ENCODE measurements at places on chromosomes 4 and X. TPM values are rescaled to one million over a fixed set of nuclear protein-coding genes. Genes with fewer than 3 reads are reported as not detected.

- H3K36me3 ChIP-seq = peaks cover 6% of the 10 kb centered on the region
- H3K4me1 ChIP-seq = no peaks in the 10 kb centered on the region
- no peaks in the 10 kb centered on the region for H3K27me3 ChIP-seq
- no peak for DNase-seq
- H3K4me3 ChIP-seq = no peak overlapping the region
- H3K27ac ChIP-seq = no peak overlapping the region
Observed at GRCh38 chr4:107711831-107712230, 8.2 kb downstream of the PAPSS1 start.

- H3K27me3 ChIP-seq = peaks cover 97% of the 10 kb centered on the region
- H3K4me3 ChIP-seq = no peak overlapping the region
- H3K36me3 ChIP-seq = no peaks in the 10 kb centered on the region
- DNase-seq = no peak
- no peak overlapping the region for H3K27ac ChIP-seq
Observed at GRCh38 chr4:3866813-3867129, 100.6 kb downstream of the ADRA2C start.

DNA sequence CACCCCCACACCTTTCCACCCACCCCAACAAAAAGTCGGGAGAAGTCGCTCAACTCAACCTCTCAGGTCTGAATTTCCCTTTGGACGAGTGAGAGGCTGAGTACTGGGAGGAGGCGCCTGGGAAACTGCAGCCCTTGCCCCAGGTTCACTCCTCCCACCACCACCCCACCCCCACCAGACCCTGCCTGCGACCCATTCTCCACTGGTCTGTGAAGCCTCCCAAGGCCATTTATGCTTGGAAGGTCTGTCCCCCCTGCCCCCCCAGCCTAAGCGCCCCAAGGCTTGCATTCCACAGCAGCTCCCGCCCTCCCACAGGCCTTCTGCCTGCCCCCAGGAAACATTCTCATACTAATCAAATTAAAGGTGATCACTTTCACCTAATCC, 27.2 kb downstream of the ELF4 start:
- no peak for DNase-seq
- peaks cover 74% of the 10 kb centered on the region for H3K4me1 ChIP-seq
- no peak overlapping the region for H3K4me3 ChIP-seq
- H3K27me3 ChIP-seq = no peaks in the 10 kb centered on the region

- H3K36me3 ChIP-seq = no peaks in the 10 kb centered on the region
- H3K4me3 ChIP-seq = no peak overlapping the region
- H3K27ac ChIP-seq = no peak overlapping the region
- no peaks in the 10 kb centered on the region for H3K27me3 ChIP-seq
Observed at GRCh38 chrX:129783291-129783713, 3.6 kb downstream of the SASH3 start.

- H3K27ac ChIP-seq = peak overlapping the region; percentile 71
- no peak overlapping the region for H3K4me3 ChIP-seq
- no peaks in the 10 kb centered on the region for H3K36me3 ChIP-seq
Observed at GRCh38 chrX:74249963-74250362, 54.0 kb upstream of the ZCCHC13 start.

GRCh38 chrX:2614911-2615310, 76.2 kb upstream of the CD99 start:
- H3K27me3 ChIP-seq = no peaks in the 10 kb centered on the region
- no peak overlapping the region for H3K4me3 ChIP-seq
- DNase-seq = no peak
- H3K27ac ChIP-seq = no peak overlapping the region
- H3K36me3 ChIP-seq = no peaks in the 10 kb centered on the region
- H3K4me1 ChIP-seq = no peaks in the 10 kb centered on the region

- H3K27ac ChIP-seq = no peak overlapping the region
- no peaks in the 10 kb centered on the region for H3K4me1 ChIP-seq
- DNase-seq = no peak
- no peak overlapping the region for H3K4me3 ChIP-seq
- H3K36me3 ChIP-seq = no peaks in the 10 kb centered on the region
- H3K27me3 ChIP-seq = no peaks in the 10 kb centered on the region
Observed at GRCh38 chr4:150286656-150287055, 208.4 kb downstream of the DCLK2 start.

DNA sequence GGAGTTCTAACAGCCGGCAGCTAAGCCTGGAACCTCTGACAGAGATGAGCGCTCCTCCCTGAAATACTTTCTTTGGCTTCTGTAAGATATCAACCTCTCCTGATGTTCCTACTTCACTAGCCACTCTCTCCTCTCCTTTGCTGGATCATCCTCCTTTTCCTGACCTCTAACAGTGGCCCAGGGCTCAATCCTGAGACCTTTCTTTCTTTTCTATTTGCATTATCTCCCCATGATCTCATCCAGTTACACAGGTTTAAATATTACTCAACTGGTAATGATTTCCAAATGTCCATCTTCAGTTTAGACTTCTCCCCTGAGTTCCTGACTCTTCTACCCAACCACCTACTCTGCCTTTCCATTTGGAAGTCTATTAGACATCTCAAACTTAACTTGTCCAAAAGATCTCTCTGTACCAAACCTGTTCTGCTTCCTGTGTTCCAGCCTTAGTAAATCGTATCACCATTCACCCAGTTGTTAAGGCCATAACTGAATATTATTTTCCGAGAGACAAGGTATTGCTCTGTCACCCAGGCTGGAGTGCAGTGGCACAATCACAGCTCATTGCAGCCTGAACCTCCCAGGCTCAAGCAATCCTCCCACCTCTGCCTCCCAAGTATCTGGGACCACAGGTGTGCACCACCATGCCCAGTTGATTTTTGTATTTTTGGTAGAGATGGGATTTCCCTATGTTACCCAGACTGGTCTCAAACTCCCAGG, 41.1 kb downstream of the RFC1 start:
- H3K27ac ChIP-seq = no peak overlapping the region
- H3K4me1 ChIP-seq = no peaks in the 10 kb centered on the region
- H3K27me3 ChIP-seq = no peaks in the 10 kb centered on the region
- no peak overlapping the region for H3K4me3 ChIP-seq

- no peaks in the 10 kb centered on the region for H3K4me1 ChIP-seq
- no peak overlapping the region for H3K27ac ChIP-seq
- H3K4me3 ChIP-seq = no peak overlapping the region
- no peaks in the 10 kb centered on the region for H3K36me3 ChIP-seq
Observed at GRCh38 chrX:13515211-13515930, 54.0 kb upstream of the EGFL6 start.

- H3K27ac ChIP-seq = no peak overlapping the region
- peak overlapping the region; percentile 50 for H3K4me3 ChIP-seq
- peaks cover 18% of the 10 kb centered on the region for H3K4me1 ChIP-seq
- DNase-seq = no peak
Observed at GRCh38 chrX:46759645-46759974, 692 bp upstream of the SLC9A7 start.

- no peaks in the 10 kb centered on the region for H3K4me1 ChIP-seq
- no peak overlapping the region for H3K4me3 ChIP-seq
- H3K27me3 ChIP-seq = no peaks in the 10 kb centered on the region
- no peak for DNase-seq
Observed at GRCh38 chr4:105162123-105162796, 15.6 kb downstream of the TET2 start.

GRCh38 chr4:173243917-173244658, 75.5 kb downstream of the GALNT7 start:
- no peak overlapping the region for H3K27ac ChIP-seq
- no peaks in the 10 kb centered on the region for H3K4me1 ChIP-seq
- DNase-seq = no peak
- H3K4me3 ChIP-seq = no peak overlapping the region

DNA sequence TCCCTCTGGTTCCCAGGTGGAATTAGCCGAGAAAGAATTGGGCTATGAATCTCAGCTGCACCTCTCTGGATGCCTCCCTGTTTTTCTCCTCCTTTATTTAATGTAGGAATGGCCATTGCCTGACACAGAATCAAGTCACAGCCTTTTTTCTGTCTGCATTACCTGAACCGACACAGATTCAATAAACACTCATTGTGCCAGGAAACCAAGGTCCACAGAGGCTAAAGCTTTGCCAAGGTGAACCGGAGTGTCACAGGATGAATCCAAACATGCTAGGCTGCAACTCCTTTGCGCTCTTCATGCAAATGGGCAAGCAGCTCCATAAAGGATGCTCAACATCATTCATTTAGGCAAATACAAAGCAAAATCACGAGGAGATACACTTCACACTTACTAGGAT, 199.8 kb upstream of the AGTR2 start:
- no peak for DNase-seq
- H3K4me3 ChIP-seq = no peak overlapping the region
- no peaks in the 10 kb centered on the region for H3K36me3 ChIP-seq
- H3K27me3 ChIP-seq = peaks cover 7% of the 10 kb centered on the region

DNA sequence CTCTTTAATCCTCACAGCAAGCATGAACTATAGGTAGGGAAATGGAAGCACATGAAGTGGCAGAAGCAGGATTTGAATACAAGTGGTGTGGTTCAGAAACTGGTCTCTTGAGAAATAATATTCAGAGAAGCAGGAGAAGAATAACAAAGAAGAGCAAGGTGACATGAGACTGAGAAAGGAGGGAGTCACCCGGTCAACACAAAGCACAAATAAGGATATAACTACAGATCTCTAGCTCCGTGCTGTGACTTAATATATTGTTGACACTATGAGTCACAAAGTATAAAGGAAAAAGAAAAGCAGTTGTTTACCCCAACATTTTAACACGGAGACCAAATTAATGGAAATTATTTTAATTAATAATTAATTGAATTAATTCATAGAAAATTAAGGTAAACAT, 204.5 kb downstream of the CPE start:
- no peak overlapping the region for H3K27ac ChIP-seq
- no peaks in the 10 kb centered on the region for H3K36me3 ChIP-seq
- DNase-seq = no peak
- no peaks in the 10 kb centered on the region for H3K27me3 ChIP-seq
- no peak overlapping the region for H3K4me3 ChIP-seq

GRCh38 chr4:146520896-146521540, 722 bp downstream of the SLC10A7 start:
- peak overlapping the region; percentile 94 for H3K27ac ChIP-seq
- no peak for DNase-seq
- H3K4me3 ChIP-seq = peak overlapping the region; percentile 87
- H3K27me3 ChIP-seq = no peaks in the 10 kb centered on the region
- H3K4me1 ChIP-seq = peaks cover 37% of the 10 kb centered on the region
- H3K36me3 ChIP-seq = peaks cover 13% of the 10 kb centered on the region

- no peaks in the 10 kb centered on the region for H3K27me3 ChIP-seq
- DNase-seq = no peak
- H3K36me3 ChIP-seq = no peaks in the 10 kb centered on the region
- no peaks in the 10 kb centered on the region for H3K4me1 ChIP-seq
Observed at GRCh38 chrX:136260776-136261175, 9.6 kb upstream of the MAP7D3 start.

DNA sequence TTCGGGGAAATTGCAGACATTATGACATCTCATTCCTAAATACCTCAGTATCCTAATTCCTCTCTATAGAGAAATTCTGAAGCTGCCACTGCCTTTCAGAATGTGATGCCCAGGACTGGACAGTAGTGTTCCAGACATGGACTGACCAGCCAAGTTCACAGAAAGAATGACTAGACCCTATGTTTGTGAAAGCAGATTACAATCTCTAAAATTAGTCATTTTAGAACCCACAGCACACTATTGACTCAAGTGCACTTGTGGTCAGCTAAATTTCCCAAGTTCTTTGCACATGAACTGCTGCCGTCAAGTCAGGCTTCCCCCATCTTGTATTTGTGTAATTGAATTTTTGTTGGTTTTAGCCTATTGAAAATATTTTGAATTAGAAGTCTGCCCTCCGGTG, 81.0 kb upstream of the ESX1 start:
- no peak overlapping the region for H3K27ac ChIP-seq
- H3K4me1 ChIP-seq = no peaks in the 10 kb centered on the region
- no peak for DNase-seq
- no peak overlapping the region for H3K4me3 ChIP-seq
- no peaks in the 10 kb centered on the region for H3K27me3 ChIP-seq

NUDT11 gene
- 1.4 TPM for total RNA-seq

BRS3 gene
- total RNA-seq = not detected

CLCN4 gene
- 0.30 TPM for total RNA-seq

Data from esophagus squamous epithelium (tissue), 5 donors.